ENCODE measurements at places on chromosomes 2 and 18.

DNA sequence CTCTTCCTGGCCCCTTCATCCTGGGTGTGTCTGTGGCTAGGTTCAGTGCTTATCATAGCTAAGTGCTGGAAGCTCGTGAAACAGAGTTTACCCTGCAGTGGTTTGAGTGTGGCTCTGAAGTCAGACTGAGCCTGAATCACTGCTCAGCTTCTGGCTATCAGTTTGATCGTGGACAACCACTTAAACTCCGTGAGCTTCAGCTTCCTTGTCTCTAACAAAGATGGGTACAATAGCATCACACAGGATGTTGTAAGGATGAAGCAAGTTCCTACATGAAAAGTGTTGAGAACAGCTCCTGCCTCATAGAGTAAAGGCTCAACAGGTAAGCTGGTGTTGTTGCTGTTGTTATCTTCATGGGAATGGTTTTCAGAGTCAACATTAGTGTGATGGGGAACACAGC lies 210.3 kb downstream of the CLIP4 start:
- DNase-seq, result no peak

- DNase-seq, result no peak
These were observed 92.8 kb downstream of the MARCHF4 start for GRCh38 chr2:216279459-216279858.

GRCh38 chr2:131044075-131044756 lies 49.0 kb downstream of the FAM168B start:
- no peak for DNase-seq

GRCh38 chr2:38038682-38039081 lies 37.3 kb downstream of the CYP1B1 start:
- DNase-seq, result no peak

DNA sequence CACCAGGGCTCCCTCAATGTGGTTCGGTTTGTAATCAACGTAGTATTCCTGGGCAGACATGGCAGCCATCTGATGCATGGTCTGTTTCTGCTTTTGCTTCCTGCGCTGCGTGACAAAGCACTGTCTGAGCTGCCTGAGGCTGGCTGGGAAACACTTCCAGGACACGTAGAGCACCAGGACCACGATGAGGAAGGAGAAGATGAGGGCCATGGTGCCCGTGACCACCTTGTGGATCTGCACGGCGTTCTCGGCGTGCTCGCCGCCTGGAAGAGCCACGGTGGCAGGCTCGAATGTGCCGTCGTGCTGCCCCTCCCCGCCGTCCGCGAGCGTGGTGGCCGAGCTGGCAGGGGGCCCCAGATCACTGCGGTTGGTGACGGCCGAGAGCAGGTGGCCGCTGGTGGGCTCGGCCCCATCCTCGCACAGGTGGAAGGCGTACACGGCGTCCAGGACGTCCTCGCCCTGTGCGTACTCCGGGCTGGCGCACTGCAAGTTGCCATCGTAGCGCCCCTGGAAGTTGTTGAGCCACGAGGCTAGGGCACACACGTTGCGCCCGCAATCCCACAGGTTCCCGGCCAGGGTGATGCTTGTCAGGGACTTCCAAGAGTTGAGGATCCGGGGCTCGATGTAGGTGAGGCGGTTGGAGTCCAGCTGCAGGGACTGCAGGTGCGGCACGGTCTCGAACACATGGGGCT lies 2.1 kb downstream of the LRRTM1 start:
- no peak for DNase-seq

- no peak for DNase-seq
These were observed 61.2 kb upstream of the IGFBP2 start for GRCh38 chr2:216571909-216572513.

Data from CD4-positive, alpha-beta T cell treated with Interleukin-1 beta for 1 hour (primary cell).